ENCODE measurements at places on chromosomes 1 and 21. TPM values are rescaled to one million over a fixed set of nuclear protein-coding genes. Genes with fewer than 3 reads are reported as not detected.
A peak's percentile ranks its signal among the peaks of the same experiment; 100 is the strongest.

ASTN1 gene
- 1.1 TPM for total RNA-seq

DNA sequence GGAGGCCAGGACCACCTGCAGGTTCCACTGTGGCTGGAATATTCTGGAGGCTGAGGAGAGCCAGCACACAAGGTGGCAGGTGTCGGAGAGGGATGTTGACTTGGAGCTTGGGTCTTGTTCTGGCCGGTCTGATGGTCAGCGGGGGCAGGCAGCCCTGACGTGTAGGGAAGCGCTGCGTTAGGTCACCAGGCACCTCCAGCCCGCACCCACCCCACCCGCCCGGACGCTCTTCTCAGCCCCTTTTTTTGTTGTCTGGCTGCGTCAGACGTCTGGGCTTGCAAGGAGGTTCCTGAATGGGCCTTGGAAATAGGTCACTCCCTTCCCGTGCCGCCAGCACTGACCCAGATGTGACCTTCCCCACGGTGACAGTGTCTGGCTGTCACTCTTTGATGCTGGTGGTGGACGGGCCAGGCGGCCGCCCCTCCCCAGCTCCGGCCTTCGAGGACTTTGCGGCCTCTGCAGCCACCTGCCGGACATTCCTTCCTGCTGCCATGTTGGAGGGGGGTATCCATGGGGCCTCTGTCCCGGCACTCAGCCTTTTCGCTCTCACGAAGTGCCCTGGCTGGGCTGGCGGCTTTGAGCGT is 30.1 kb downstream of the SPSB1 start:
- DNase-seq, result no peak

C4BPB gene
- total RNA-seq, result 88.5 TPM

- no peak for DNase-seq
Measured at GRCh38 chr1:59689730-59690129, 125.0 kb upstream of the HOOK1 start.

DNA sequence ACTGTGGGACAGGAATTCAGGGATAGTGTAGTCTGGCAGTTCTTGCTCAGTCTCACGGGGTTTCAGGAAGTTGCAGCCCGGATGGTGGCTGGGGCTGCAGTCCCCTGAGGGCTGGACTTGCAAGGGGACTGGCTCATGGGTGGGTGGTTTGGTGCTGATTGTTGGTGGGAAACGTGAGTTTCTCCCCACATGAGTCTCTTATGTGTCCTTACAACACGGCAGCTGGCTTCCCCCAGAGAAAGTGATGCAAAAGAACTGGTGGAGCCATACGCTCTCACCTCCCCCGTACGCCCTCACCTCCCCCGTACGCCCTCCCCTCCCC is 64.9 kb downstream of the EVA1C start:
- DNase-seq, result no peak

DNA sequence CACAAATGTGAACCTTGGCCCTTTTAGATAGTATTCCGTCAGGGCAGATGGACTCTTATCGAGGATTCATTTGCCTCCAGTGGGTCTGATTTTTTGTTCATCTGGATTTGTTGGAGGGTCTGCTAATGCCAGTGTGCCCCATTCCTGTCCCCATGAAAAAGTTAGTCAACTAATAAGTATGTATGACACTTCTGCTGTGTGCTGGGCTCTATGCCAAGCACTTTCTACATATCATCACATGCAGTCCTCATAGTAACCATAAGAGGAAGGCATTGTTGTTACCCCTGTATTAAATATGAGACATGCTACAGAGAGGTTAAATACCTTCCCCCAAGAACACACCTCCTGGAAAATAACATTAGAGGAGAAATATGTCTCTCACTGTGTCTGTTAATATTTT is 46.6 kb upstream of the MAB21L3 start:
- DNase-seq, result no peak

SERINC2 gene
- total RNA-seq, result 2.0 TPM

DNA sequence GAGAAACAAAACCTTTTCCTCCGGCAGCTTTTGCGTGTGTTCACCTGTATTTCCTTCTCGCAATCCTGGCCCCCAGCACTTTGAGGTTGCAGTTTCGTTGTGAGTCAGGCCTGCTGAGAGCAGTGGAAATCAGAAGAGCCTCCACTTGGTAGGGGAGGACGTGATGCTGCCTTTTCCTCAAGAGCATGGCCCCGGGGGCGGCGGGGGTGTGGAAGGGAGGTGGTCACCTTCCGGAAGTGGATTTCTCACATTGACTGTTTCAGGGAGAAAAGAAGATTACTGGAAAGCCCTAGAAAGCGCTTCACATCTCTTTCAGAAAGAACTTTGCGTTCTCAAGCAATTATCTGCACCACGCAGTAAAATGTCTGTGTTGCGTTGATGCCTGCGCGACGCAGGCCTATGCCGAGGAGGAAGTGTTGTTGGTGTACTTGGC is 12.2 kb upstream of the IL10 start:
- DNase-seq, result no peak

GRCh38 chr1:68136187-68136586 is 85.8 kb upstream of the DIRAS3 start:
- no peak for DNase-seq

ADORA1 gene
- 0.70 TPM for total RNA-seq

- no peak for DNase-seq
Measured at GRCh38 chr1:220371324-220371723, 99.1 kb upstream of the RAB3GAP2 start.

RAP1GAP gene
- 2.2 TPM for total RNA-seq

DNA sequence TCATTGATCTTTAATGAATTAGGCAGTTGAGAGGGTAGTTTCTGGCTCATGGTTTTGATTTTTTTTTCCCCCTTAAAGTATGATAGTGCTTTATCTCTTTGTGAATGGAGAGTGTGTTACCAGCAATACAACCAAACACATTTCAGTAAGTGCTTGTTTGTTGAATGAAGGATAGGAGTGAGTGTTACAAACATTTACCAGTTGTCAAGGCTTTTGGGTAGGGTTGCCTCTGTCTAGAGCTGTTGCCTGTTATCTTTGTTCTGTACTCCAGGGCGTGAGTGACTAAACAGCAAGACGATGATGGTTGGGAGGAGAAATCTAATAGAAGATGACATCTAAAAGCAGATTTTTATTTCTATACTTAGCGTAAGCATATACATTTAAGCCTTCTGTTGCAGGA is 21.5 kb downstream of the MAP3K7CL start:
- DNase-seq, result no peak

FCN3 gene
- total RNA-seq, result 0.84 TPM

- peak; percentile 9 for DNase-seq
Measured at GRCh38 chr21:46081022-46081861, 16.7 kb upstream of the COL6A2 start.

KCNN3 gene
- 3.9 TPM for total RNA-seq
